ENCODE measurements at places on chromosomes 3 and 15. TPM values are rescaled to one million over a fixed set of nuclear protein-coding genes. Genes with fewer than 3 reads are reported as not detected.

DNA sequence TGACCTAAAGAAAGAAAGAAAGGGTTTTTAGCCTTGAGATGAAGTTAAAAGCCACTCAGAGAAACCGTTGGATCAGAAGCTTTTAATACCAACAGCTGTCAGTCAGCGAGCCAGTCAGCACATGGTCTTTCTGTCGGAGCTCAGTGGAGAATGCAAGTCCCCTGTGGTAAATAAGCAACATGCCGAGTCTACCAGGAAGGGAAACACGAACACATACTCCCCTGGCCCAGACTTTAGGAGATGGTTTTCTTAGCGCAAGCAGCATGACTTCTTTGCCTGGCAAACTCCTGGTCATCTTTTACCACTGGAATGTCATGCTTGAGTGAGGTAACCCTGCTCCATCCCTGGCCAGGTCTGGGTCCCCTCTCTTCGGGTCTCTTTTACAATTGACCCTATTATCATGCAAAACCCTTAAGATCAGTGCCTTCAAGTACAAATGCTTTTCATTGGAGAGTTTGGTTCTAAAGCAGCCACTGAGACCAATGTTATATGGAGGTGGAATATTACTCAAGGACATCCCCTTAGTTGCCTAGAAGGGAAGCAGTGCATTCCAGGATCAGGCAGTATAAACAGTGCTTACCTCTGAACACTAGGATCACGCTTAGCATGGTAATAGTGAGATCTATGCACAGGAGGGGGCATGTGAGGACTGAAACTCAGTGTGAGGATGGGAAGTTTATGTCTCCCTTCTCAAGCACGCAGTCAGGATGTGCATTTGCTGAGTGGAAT, 28.2 kb downstream of the SLCO3A1 start:
- DNase-seq: no peak

DNA sequence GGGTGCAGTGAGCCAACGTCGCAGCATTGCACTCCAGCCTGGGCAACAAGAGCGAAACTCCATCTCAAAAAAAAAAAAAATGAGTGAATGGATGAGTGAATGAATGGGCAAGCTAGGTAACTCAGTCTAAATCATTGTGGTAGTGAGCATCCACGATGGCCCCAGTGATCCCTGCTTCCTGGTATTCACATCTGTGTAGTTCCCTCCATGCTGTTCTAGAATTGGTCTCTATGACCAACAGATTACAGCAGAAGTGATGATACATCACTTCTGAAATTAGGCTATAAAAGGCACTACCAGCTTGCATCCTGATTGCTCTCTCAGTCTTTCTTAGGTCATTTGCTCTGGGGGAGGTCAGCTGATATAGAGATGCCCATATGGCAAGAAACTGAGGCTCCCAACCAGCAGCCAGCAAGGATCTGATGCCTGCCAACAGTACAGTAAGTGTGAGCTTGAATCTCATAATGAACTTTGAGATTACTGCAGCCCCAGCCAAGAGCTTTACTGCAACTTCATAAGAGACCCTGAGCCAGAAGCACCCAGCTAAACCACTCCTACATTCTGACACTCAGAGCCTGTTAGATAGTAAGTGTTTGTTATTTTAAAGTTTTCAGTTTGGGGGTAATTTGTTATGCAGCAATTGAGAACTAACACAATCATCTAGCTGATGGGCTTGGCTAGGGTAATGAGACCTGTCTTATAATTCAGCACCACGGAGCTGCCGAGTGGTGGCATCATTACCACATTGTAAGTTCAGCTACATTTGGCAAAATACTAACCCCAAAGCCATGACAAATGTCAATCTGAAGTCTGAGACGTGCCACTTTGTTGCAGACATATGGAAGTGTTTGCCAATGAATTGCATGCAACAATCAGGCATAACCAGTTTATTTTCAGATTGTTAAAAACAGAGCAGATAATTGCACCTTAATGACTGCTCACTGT, 53.0 kb downstream of the KLHL6 start:
- DNase-seq: no peak

DNA sequence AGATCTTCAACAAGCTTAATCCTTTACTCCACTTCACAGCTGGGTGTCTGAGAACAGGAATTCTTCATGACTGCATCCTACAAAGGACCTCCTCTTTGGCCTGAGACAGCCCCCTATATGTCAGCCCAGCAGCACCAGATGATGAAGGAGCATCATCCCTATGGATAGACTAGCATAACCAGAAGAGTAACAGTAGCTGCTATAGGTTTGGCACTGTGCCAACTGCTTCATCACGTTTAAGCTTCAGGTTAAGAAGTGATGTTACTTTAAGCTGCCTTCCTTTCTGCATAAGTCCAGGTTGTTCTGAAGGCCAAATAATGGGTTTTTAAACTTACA, 50.6 kb downstream of the CMSS1 start:
- DNase-seq: no peak

DNA sequence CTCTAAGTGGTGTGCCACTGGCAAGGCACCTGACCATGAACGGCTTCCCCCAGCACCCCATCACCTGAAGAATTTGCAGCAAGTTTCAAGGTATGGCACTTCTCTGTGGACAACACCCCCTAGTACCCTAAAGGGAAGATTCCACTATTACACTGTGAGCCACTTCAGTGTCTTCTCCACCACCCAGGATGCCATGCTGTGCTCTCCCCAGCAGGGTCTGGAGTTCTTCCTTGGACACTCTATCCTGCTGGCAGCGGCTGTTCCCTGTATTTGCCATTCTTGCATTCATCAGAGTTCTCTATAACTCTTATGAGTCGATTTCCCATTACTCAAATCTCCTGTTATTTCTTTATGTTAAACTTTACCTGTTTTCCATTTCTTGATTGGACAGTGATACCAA, 33.9 kb upstream of the RNU6-1 start:
- DNase-seq: no peak

DNA sequence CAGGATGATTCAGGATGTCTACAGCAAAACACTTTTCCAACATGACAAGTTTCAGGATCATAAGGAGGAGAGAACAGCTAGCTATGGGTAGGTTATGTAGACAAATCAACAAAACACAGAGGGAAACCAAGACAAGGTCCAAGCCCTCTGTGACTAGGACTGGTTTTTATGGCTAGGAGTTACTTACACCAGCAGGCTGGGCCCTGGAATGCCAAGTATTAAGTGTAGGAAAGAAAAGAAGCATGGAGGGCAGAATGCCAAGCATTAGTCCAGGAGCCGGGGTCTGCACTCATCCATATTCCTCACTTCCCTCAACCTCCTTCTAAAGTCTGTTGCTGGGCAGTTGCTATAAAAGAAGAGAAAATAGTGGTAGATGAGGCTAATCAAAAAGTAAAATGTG, 35.3 kb upstream of the PPP2R3A start:
- no peak for DNase-seq

GOLGA8S gene
- 0.04 TPM for total RNA-seq

- no peak for DNase-seq
Observed at GRCh38 chr15:69039516-69040225, 25.2 kb downstream of the NOX5 start.

LRRC15 gene
- total RNA-seq: not detected

DNA sequence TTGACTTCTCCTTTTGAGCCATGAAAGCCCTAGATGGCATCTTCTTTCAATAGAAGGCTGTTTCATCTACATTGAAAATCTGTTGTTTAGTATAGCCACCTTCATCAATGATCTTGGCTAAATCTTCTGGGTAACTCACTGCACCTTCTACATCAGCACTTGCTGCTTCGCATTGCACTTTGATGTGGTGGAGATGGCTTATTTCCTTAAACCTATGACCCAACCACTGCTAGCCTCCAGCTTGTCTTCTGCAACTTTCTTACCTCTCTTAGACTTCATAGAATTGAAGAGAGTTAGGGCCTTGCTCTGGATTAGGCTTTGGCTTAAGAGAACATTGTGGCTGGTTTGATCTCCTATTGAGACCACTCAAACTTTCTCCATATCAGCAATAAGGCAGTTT, 189.8 kb downstream of the PLCL2 start:
- DNase-seq: no peak

- no peak for DNase-seq
Observed at GRCh38 chr3:94862703-94863102, 799.8 kb downstream of the NSUN3 start.

STAB1 gene
- total RNA-seq: 189 TPM

DNA sequence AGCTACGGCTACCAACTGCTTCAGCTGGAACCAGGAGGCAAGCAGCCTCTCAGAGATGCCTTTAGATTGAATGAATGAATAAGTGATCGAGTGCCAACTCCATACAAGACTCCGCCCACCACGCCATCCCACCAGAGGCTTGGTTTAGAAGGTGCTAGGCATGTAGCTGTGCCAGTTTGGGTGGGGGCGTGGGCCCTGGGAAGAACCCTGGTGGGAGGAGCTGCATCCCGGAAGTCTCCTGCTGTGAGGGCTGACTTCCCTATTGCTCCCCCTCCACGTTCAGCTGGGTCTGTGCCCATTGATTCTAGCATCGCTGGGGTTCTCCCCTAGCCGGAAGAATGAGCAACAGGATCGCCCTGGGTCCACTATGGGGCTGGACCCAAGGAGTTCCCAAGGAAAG, 20.9 kb downstream of the LINGO1 start:
- DNase-seq: no peak

NLGN1 gene
- 49.3 TPM for total RNA-seq

DNA sequence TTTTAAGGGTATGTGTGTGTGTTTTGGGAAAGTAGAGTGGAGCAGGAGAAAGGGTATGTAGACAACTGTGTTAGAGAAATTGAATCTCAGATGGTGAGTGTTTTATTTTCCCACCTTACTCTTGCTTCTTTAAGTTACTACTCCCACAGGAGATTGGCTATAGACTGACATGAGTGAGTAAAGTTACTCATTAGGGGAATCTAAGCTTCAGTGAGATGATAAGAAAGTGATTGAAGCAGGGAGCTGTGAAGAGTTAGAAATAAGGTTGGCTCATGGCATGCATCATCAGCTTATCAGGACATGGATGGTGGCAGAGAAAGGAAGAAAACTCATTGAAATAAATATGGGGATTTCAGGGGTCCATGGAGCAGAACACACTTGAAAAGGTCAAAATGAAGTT, 88.9 kb downstream of the MBNL1 start:
- no peak for DNase-seq

DNA sequence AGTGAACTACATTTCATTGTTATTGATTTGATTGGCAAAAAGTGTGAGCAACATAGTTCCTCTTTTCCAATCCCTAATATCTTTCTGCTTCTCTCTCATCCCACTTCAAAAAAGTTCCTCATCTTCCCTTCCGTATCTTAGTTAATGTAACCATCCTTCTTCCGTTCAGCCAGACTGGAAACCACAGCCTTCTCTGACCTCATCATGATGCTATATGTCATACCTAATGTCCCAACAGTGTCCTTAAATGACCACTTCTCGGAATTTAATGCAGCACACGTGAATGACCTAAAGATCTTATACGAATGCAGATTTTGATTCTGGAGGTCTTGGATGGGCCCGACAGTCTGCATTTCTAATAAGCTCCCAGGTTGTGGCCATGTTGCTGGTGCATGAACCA, 320.3 kb upstream of the SATB1 start:
- no peak for DNase-seq

- DNase-seq: no peak
Observed at GRCh38 chr3:132843349-132843748, 121.1 kb upstream of the NPHP3 start.

GRCh38 chr3:196670339-196670738, 30.8 kb downstream of the NRROS start:
- DNase-seq: no peak

DNA sequence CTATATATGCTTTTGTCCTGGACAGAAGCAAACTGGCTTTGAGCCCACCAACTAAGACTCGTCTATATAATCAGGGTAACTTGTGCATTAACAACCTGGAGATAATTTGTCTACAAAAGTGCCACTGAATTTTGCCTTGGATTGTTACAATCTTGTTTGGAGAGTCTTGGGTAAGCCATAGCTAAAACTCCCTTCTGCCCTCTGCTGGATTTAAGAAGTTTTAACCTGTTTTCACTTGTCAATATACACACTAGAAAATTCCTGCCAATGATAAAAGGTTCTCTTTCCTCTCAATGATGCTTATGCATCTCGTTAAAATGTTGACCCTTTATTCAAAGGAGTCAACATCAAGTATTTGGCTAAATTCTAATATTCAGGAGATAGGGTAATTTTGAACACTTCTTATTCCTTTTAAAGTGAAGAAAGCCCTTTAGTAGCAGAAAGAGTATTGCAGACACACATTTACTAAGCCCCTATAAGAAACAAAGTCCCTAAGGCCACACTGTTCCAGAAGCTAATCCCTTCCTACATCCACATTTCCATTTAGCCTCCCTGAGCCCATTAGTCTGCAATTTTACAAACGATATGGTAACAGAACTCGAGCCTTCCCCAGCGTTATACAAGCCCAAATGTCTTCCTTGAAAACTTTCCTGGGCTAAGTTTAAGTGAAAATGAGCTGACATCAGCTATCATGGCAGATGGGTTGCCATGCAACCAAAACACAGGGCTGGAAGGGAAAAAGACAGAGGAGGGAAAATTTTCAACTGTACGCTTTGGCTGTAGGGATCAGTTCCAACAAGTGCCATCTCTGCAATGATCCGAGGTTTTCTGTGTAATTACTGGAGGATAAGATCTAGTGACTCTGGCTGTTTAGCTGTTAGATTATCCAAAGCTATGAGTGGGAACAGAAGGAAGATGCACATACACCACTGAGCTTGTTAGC, 75.9 kb upstream of the FGF12 start:
- DNase-seq: no peak

TEX55 gene
- not detected for total RNA-seq

GRCh38 chr3:143283432-143284128, 164.0 kb downstream of the CHST2 start:
- DNase-seq: no peak

GRCh38 chr15:84791763-84792162, 25.4 kb upstream of the ALPK3 start:
- no peak for DNase-seq

DNA sequence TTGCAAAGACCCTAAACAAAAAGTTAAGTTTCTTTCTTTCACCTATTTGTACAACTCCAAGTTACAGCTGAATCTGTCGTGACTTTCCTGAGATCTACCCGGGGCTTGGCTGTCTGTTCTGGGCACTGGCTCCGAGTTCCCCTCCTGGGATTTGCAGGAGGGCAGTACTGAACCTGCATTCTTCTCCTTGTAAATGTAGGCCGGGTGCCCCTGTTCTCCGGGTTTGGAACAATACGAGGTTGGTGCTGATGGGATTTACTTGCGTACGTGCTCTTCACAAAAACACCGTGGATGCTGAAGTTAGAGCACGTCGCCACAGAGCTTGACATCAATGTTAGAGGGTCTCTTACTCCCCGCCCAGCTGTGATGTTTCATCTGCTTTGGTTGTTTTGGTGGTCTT, 48.1 kb downstream of the KLHL25 start:
- DNase-seq: no peak

- no peak for DNase-seq
Observed at GRCh38 chr3:156429125-156429524, 125.8 kb downstream of the SSR3 start.

Measured in pulmonary artery endothelial cell (primary cell).